CD8-positive, alpha-beta memory T cell (primary cell): ENCODE measurements at places on chromosomes 12 and 14.
A peak's percentile ranks its signal among the peaks of the same experiment; 100 is the strongest.

DNA sequence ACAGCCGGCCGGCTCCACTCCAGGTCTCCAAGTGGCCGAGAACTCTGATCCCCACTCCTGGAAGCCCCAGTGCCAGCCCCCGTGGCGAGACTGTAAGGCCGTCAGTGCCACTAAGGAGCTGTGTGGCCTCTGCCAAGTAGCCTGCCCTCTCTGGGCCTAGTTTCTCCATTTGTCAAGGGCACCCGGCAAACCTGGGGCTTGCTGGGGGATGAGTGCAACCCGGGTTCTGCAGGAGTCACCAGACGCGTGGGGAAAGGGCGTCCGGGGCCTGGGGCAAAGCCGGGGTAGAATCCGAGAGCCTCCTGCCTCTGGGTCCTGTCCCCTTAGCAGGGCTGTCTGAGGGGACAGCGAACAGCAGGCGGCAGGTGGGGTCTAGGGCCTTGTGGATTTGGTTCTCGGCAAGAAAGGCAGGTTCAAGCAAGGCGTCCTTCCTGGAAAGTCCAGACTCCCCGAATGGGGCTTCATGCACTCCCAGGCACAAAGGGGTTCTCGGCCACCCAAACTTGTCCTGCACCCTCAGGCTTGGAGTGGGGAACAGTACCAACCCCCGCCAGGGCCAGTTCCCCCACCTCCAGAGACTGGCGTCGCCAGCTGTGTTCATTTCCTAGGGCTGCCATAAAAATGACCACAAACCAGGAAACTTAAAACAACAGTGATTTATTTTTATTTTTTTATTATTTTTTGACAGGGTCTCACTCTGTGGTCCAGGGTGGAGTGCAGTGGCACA lies 56.0 kb downstream of the NCOR2 start:
- DNase-seq: no peak

- DNase-seq: no peak
These were observed 7.7 kb downstream of the SETD3 start for GRCh38 chr14:99472937-99473336.

GRCh38 chr14:92440345-92441003 lies 73.1 kb upstream of the RIN3 start:
- DNase-seq: no peak

DNA sequence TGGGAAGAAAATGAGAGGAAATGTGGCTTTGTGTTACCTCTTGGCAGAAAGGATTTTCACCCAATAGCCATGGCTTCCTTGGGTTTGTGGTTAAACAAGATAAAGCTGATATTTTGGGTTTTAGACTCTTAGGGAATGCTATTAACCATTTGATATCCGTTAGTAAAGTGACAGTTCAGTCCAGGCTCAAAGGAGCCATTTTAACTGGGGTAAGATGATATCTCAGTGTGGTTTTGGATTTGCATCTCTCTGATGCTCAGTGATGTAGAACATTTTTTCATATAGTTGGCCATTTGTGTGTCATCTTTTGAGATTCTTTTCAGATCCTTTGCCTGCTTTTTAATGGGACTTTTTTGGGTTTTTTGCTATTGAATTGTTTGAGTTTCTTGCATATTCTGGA lies 30.1 kb downstream of the IFT43 start:
- DNase-seq: no peak

- DNase-seq: no peak
These were observed 156.5 kb downstream of the BTG1 start for GRCh38 chr12:91989143-91989542.

DNA sequence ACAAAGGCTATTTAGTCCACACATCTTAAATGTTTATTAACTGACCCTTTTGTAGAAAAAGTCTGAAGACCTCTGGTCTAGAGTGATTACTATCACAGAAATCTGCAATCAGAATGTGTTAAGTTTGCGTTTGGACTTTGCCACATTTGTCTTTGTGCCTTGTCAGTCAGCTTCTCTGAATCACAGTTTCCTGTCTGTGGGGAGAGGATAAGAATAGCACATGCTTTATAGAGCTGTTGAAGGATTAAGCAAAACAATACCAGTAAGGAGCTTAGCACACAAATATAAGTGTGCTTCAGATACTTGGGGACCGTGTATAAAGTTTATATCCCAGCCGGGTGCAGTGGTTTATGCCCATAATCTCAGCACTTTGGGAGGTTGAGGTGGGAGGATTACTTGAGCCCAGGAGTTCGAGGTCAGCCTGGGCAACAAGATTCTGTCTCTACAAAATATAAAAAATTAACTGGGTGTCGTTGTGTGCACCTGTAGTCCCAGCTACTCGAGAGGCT lies 63.0 kb upstream of the BTG1 start:
- peak; percentile 54 for DNase-seq

DNA sequence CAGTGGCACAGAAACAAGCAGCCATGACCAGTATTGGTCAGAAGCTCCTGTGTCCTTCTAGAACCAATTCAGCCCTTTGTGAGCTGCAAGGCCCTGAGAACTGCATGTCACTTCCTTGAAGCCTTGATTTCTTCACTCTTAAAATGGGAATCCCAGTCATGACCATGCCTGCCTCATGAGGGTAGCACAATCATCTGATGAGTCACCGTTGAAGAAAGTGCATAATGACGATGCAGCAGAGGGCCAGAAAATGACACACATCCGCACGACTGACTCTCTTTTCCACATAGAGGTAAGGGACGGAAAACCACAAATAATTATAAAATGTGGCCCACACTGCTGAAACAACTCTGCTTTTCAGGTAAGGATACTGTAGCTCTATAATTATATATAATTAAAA lies 777.4 kb downstream of the BCL11B start:
- no peak for DNase-seq

- DNase-seq: no peak
These were observed 159.0 kb downstream of the LRIG3 start for GRCh38 chr12:58761308-58761707.

GRCh38 chr12:78316631-78317468 lies 486.2 kb downstream of the NAV3 start:
- no peak for DNase-seq

DNA sequence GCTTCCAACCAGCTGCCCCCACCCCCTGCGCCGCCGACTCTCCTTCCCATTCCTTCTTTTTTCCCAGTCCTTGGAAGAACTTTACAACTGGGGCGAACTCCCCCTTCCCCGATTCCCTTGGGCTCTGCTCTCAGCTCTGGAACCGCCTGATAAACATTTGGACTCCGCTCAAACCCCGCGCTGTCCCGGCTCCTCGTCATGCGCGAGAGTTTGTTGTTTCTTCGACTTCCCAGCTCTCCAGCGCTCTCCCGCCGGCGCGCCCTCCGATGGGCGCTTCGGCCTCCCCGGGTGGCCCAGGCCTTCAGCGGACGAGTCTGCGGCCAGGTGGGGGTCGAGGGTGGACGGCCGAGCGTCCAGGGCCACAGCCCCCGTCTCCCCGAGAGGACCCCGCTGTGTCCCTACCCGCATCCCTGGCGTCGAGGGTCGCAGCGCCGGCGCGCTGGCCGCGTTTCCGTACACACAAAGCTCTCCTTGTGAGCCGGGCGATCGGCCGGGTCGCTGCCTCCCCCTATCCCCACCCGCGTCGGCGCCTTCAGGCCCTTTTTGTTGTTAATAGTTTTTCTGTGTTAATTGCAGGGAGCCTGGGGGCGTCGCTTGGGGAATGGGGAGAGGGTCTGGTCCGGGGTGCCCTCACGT lies 847 bp downstream of the MMP14 start:
- no peak for DNase-seq

DNA sequence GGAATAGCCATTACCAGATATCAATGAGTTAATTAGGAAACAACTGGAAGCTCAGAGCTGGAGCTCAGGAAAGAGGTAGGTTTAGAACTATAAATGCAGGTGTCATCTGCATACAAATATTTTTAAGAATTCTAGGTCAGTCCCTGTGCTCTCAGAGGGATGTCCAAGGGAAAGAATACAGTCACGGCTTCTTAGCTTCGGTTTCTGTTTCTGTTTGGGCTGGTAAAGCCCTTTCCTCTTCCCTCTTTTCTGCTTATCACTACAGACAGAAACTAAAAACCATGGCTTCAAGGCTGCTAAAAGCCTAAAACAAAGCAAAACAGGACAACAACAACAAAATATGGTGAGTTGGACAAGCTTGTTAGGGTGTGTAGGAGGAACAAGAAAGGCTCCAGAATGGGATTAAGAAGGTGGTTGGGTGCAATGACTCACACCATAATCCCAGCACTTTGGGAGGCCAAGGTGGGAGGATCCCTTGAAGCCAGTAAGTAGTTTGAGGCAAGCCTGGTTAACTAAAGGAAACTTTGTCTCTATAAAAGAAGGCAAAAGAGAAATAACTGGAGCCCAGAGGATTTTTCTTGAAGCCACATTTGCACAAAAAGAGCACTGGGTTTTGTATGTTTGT lies 113.0 kb downstream of the SEC23A start:
- DNase-seq: no peak

DNA sequence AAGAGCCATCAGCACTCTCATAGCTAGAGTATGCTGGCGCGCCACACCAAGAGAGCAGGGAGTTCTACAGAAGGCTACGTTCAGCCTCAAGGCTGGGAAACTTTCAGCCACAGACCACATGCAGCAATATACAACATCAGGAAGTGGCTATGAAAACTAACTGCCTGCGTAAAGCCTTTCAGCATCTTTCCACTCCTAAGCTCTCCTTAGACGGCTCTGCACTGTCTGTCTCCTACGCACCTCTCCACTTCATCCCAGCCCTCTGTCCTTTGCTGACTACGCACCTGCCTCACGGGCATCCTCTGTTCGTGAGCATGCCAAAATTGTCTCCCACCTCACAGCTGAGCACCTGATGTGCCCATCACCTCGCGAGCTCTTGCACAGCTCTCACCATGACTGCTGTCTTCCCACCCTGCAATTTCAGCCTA lies 9.7 kb downstream of the MPHOSPH9 start:
- peak; percentile 29 for DNase-seq

DNA sequence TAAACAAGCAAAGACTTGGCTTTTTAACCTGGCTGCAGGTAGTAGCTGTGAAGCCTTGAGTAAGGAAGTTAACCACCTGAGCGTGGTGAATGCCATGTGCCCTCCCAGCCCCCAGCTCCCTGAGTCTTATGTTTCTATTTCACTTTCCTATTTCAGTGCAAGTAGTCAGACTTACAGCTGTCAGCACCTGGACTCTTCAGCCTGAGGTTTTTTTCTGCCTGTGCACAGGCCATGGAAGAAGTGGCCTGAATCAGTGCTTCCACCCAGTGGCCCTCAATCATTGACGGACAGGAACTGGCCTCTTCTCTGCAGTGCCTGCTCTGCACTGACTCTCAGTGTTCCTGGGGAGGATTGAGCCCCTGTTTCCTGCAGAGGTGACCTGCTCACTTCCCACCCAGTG lies 796.4 kb downstream of the MED13L start:
- DNase-seq: no peak

DNA sequence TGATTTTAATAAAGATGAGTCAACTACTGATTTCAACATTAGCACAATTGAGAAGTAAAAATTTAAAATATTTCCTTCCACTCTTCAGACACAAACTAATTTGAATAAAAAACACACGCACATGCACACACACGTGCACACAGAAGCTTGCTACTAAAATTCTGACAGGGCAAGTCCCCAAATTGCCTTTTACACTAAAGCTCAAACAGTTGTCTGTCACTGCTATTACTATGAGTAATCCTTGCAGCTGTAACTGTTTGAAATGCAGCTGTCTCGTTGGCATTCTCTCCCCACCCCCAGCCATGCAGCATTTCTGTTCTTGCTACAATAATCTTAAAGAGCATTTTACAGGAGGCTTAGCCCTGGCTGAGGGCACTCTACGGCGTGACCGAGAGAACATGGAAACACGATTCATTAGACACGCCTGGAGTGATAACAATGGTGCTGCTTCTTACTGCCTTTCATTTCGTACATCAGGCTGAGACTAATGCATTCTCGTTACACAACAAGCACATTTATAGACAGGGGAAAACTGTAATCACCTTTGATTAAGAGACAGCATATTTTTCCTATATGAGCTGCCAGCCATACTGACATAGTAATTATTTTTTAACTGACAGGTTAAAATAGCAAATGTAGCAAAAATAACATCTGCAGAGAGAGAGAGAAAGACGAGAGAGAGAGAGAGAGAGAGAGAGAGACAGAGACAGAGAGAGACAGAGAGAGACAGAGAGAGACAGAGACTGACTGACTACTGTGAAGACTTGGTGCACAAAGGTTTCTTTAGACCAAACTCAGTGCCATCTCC lies 153.8 kb downstream of the MED13L start:
- DNase-seq: no peak

- no peak for DNase-seq
These were observed 112.3 kb downstream of the PAPOLA start for GRCh38 chr14:96614481-96614881.

DNA sequence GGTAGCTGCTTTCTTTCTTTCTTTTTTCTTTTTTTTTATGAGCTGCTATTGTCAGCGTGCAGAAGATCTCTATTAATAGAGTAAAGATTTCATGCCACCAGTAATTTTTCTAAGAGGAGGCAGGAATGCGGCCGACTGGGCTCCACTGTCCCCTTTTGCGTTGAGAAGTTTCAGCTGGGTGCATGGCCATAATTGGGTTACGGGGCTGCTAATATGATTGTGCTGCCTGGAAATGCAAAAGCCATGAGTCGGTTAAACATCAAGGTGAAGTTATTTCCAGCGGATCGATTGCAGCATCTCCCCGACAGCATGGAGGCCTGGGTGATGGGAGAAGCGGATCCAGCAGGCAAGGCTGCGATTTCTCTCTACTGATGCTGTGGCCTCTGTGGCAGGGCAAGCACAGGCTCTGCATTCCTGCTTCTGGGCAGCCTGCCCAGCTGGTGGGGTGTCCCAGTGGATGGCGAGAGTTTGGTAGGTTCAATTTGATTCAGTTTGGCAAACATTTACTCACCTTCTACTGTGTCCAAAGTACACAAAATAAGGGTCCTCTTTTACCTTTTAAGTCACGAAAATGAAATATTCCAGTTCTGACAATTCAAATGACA lies 54.4 kb upstream of the PRMT8 start:
- no peak for DNase-seq

GRCh38 chr12:18899678-18900317 lies 161.9 kb downstream of the CAPZA3 start:
- no peak for DNase-seq

- DNase-seq: no peak
These were observed 23.1 kb upstream of the DGLUCY start for GRCh38 chr14:91090743-91091142.

GRCh38 chr14:99361596-99362215 lies 89.7 kb upstream of the BCL11B start:
- no peak for DNase-seq

DNA sequence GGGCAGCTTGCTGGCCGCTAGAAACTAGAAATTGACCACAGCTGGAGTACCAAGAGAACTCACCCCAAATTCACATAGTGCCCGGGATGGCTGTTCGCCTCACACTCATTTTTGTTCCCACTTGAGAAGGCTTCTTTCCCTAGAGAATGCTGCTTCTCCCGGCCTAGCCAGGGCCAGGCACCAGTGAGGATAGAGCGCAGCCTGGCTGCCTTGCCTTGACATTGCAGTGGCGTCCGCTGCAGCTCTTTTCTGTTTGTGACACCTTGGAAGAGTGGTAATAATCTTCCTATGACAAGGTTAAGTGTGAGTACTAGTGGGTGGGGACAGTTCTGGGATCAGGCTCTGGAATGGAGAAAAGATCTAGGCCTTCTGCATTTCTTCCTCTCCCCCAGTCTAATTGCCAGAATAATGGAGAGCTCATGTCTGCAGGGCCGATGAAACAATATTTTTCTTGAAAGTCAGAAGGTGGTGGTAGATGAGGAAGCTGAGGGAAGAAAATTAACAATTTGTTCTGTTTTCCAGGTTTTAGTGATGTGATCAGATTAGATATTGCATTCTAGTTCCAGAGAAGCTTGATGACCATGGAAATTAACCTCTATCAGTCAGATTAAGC lies 3.7 kb downstream of the TMEM253 start:
- peak; percentile 77 for DNase-seq

- DNase-seq: no peak
These were observed 33.2 kb downstream of the HSPB8 start for GRCh38 chr12:119211884-119212283.

GRCh38 chr14:76040704-76041103 lies 55.1 kb downstream of the IFT43 start:
- no peak for DNase-seq
